ENCODE measurements at places on chromosomes 1 and 21. TPM values are rescaled to one million over a fixed set of nuclear protein-coding genes. Genes with fewer than 3 reads are reported as not detected.
A peak's percentile ranks its signal among the peaks of the same experiment; 100 is the strongest.

DNA sequence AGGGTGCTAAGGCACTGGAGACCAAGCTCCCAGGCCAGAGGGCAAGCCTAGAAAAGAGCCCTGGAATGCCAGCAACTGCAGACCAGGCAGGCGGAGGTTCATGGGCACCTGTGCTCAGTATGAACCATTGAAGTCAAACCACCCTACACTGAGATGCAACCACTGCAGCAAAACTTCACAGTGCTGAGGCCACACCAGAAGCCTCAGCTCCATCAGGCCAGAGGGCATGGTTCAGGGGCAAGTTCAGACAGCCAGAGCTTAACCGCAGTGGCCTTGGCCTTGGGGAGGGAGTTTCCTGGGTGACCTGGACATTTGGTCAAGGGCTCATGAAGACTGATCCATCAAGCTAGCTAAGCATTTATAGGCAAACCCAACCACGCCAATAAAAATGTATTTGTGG, 7.1 kb downstream of the RCC2 start:
- DNase-seq = no peak

- no peak for DNase-seq
Measured at GRCh38 chr1:42480921-42481320, 17.8 kb downstream of the CCDC30 start.

- DNase-seq = no peak
Measured at GRCh38 chr1:244328476-244328875, 123.2 kb downstream of the ADSS2 start.

- DNase-seq = no peak
Measured at GRCh38 chr1:21822349-21822748, 10.3 kb downstream of the LDLRAD2 start.

- DNase-seq = no peak
Measured at GRCh38 chr1:25893116-25893515, 13.1 kb downstream of the STMN1 start.

DNA sequence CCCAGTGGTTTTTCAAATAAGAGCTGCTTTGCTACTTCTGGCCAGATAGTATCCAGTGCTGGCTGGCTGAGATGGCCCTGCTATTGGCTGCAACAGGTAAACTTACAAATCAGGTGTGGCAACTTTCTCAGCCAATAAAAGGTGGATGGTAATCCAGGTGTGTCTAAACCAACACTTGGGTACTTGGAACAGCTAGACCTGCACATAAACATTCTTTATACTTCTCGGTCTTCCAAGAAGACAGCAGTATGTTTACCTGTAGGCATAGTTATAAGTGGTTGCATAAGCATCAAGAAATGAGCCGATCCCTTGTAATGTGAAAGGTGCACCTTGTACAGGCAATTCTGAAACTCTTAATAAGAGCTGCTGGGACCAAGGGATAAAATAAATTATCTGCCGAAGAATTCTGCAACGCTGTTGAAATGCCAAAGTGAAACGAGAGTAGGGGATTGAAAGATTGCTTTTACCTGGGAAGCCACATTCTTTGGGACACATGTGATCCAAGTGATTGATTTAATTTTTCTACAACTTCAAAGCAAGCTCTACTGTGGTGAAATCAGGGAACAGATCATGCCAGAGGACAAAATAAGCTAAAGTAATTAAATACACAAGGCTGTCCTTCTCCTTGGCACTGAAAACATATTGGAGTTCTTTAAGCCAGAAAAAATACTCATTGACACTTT, at the start of gene CLDN8:
CLDN8 (minus strand) TSS at position 57 of the 683 bp plus-strand sequence. CDS start 172 bp downstream, outside the sequence.
- DNase-seq = no peak

DNA sequence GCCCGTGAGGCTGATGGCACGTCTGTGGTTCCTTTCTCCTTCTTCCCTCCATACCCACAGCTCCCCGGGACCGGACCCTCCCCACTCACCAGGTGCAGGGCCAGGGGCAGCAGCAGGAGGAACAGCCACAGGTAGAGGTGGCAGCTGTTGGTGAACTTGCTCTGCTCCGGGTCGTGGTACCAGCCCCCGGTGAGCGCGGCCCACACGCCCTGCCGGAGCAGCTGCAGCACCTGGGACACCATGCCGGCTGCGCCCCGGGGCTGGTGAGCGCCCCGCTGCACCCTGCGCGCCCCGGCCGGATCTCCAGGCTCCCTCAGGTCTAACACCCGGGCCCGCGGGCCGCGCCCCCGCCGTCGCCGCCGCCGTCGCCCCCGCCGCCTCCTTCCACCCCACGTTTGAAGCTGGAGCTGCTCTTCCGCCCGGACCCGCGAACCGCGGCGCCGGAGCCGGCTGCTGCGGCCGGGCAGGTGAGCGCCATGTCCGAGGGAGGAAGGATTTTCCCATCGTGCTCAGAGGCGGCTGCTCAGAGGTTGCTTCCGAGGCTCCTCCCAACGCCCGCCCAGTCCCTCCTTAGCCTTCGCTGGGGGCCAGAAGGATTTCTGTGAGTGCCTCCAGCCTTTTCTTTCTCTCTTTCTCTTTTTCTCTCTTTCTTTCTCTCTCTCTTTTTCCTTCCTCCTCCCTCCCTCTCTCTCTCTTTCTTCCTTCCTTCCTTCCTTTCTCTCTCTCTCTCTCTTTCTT, at the start of gene PCNX2:
PCNX2 (minus strand) TSS at position 489 of the 738 bp plus-strand sequence; CDS start at position 242, 247 bp downstream.
- DNase-seq = peak; percentile 38

GRCh38 chr1:200354243-200354642, 55.6 kb downstream of the ZNF281 start:
- no peak for DNase-seq

GRCh38 chr1:23368562-23369334, 888 bp downstream of the ZNF436 start:
- peak; percentile 97 for DNase-seq

DNA sequence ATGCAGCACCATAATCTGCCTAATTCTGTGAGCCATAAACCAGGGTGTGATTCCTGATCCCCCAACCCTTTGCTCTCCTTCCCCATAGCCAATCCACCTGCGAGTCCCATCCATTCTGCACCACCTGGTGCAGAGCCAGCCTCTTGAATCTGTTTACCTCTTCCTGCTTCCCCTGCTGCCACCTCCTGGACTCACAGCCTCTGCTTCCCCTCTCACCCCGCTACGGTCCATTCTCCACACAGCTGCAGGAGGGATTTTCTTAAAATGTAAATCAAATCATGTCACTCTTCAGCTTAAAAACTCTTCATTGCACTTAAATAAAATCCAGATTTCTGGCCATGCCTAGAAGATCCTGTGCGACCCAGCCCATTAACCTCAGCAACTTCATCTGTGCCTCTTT, 186.7 kb downstream of the FOXD2 start:
- DNase-seq = no peak

GRCh38 chr21:39379986-39380891, 31.4 kb upstream of the HMGN1 start:
- DNase-seq = peak; percentile 96

- DNase-seq = peak; percentile 34
Measured at GRCh38 chr21:29175408-29176134, 45.1 kb downstream of the MAP3K7CL start.

- DNase-seq = no peak
Measured at GRCh38 chr21:32114419-32115035, 164.3 kb downstream of the MIS18A start.

GRCh38 chr1:106755682-106756406, 300.6 kb upstream of the PRMT6 start:
- DNase-seq = no peak

The S100A7 gene
- polyA plus RNA-seq = not detected

The S100A4 gene
- polyA plus RNA-seq = 214 TPM

The WDR64 gene
- 0.34 TPM for polyA plus RNA-seq

The DYNLT5 gene
- 5.3 TPM for polyA plus RNA-seq

The TMPRSS3 gene
- polyA plus RNA-seq = 0.05 TPM

The SELP gene
- 1.0 TPM for polyA plus RNA-seq

The LRRC8D gene
- 8.6 TPM for polyA plus RNA-seq
